ENCODE measurements at places on chromosomes 7 and 10.

DNA sequence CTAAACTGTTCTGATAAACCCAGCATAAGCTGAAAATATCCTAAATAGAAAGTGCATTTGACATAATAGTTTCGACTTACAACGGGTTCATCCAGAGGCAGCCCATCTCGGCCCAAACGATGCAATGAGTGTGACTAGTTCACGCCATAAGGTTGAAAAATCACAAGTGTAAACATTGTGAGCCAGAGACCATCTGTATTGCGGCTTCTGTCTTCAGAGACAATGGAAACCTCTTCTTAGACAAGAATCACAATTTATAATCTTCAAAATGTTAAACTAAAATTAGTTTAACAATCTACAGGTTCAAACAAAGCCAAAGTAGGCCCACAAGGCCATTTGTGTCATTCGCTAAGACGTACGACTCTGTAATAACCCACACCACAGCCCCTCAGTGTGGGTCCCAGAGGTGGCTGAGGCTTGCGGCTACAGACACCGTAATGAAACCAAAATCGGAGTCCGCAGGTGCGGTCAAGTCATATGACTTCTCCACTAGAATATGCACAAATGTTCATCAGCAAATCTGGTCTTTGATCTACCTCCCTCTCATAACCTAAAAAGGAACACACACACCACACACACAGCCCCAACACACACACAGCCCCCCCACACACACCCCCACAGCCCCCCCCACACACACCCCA is 81.8 kb downstream of the DIP2C start:
- no peak for DNase-seq

DNA sequence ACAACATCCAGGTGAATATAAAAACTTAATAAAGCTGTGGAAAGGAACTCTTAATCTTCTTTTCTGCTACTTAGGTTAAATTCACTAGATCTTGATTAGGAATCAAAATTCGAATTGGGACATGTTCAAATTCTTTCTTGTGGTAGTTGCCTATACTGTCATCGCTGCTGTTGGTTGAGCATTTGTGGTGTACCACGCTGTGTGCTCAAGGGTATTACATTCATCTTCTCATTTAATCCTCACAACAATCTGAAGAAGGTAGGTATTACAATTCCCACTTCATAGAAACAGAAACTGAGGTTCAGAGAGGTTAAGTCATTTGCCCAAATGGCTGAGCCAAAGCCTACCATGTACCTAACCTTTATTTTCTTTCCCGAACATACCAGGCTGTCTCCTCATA is 39.9 kb upstream of the CC2D2B start:
- no peak for DNase-seq

DNA sequence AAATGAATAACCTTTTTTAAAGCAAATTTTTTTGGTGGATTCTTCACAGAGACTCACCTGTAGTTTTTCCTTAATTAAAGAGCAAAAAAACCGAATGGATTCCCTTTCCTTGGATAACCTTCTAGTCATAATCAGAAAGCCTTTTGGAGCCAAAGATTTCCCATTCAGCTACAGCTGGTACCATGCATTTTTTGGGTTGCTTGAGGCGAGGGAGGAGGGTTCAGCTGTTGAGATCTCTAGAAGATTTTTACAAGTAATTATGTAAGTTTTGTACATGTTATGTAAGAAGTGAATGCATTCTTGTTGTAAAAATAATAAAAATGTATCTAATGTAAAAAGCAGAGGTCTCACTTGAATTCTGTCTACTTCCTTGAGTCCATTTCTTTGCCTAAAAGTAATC is 463.2 kb downstream of the SORCS3 start:
- no peak for DNase-seq

DNA sequence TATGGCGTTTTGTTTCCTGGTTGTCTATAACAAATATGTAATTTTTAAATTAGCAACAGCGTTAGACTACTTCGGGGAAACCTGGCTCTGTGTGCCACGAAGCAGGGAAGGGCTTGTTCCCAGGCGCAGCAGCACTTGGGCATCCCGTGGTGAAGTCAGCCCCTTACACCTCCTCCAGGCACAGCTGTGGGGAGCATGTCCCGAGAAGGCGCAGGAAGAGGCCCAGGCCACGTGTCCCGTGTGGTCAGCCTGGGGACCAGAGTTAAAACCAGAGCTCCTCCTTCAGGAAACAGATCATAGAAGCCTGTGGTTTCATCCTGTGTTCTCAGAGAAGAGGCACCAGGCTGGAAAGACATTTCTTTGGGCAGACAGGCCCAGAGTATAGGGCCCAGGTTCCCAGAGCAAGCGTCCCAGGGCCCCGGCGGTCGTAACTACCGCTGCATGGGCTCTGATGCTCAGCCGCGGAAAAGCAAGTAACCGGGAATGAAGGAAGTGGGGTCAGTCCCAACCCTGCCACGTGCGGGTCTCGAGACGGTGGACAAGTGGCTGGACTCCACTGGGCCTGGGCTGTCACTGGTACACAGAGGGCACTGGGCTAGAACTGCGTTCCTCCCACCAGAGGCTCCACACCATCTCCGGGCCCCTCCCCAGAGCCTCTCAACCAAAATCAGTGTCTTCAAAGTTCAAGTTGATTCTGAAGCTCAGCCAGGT is 7.1 kb downstream of the NUDT1 start:
- DNase-seq: no peak

DNA sequence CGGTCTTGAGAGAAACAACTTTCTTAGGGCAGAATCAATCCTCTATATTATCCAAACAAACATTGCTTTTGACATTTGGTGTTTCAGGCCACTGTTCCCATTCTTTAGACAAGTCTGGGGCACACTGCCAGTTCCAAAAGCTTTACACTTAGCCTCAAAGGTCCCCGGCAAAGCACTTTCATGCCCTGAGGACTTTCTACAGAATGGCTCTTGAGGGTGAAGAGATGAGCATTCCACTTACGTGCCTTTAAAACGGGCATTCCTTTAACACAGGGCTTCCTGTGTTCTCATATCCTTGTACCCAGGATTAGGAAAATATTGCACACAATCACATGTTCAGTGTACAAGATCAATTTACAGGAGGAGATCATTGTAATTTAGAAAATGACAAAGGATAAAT is 13.1 kb upstream of the TMEM213 start:
- no peak for DNase-seq

DNA sequence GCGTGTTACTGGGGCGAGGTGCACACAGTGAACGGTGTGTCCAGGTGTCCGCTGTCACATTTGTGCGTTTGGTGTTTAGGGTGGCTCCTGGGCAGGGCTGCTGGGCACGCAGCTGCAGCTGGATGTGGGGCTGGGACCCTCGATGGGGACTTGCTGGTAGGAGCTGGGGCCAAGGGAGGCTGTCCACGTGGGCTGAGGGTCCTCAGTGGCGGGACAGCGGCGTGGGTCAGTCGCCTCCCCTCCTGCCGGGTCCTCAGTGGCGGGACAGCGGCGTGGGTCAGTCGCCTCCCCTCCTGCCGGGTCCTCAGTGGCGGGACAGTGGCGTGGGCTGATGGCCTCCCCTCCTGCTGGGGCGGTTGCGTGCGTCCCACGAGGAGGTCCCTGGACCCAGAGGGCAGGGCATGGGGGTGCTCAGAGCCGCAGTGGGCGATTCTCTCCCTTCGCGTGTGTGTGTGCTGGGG is 68.5 kb downstream of the INPP5A start:
- no peak for DNase-seq

- DNase-seq: no peak
Observed at GRCh38 chr7:39458061-39458745, 108.0 kb upstream of the YAE1 start.

GRCh38 chr7:23022258-23022769 is 8.4 kb upstream of the HYCC1 start:
- no peak for DNase-seq

DNA sequence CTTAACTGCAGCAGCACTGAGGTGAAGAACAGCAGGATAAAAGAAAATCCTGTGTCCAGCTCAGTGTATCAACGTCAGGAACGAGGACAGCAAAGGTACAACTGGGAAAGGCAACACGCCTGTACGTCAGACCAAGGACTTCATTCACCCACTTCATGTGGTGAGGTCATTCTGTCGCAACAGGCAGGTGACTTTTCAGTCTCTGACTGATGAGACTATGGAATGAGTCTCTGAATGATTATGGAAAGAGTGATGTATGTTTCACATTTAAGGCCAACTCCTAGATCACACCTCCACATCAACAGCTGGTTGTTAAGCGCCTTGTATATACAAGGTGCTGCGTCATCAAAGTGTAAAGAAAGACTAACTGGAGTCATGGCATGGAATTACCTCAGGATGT is 297.6 kb upstream of the SP8 start:
- DNase-seq: no peak

DNA sequence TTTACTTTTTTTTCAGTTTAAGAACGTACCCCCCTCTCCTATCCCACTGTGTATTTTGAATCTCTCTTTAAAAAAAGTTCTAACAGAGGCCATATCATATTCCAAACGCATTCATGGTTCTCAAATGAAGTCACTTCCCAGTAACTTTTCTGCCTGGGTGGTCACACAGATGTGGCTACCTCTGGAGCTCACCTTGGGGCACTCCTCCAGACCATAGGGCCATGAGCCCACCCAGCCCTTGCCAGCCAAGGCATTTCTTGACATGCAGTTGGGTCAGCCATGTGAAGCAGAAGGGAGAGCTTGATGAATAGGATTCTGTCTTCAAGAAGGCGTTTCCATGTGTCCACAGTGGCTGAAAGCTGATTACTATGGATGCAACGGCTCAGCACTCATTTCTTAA is 239.3 kb downstream of the RAB11FIP2 start:
- no peak for DNase-seq

- no peak for DNase-seq
Observed at GRCh38 chr7:26515314-26515842, 223.7 kb downstream of the SNX10 start.

- no peak for DNase-seq
Observed at GRCh38 chr7:80736371-80737125, 98.1 kb downstream of the CD36 start.

DNA sequence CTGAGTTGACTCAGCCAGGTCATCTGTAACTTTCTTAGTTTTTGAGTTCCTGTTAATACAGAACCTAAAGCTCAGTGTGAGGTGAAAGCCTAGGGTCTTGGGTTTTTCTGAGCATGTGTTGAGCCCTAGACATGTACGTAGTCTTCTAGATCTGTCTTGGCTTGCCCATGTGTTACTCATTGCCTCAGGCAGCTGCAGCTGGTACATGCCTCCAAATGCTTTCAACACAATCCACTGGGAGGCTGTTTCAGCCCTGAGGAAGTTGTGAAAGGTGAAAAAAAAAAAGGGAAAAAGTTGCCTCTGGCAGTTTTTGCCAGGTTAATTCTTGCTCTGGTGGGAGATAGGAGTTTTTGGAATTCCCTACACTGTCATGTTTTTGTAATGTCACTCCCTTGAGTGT is 134.6 kb downstream of the RNF216 start:
- DNase-seq: no peak

GRCh38 chr7:40316176-40316575 is 181.4 kb downstream of the SUGCT start:
- no peak for DNase-seq

- no peak for DNase-seq
Observed at GRCh38 chr7:155941688-155942087, 129.4 kb upstream of the SHH start.

DNA sequence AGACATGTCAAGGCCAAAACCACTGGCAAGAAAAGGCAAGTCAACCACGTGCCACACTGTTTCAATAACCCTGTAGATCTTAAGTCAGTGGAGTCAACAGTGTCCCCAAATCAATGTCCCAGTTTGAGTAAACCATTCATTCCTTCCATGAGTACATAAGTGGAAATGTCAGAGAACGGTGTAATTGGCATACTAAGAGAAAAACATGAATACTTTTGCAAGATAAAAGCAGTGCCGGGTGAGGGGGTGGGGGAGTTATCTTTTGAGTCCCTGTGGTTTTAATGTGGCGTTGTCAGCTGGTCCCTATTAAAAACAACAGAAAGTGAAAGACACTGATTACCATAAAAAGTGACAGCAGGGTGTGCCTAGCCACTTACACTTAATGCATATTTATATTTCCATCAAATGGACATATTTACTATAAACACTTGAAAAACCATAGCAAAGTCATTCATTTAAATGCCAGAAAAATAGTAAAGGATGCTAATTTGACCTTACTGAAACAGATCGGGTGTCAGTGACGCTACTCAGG is 37.8 kb downstream of the RSU1 start:
- no peak for DNase-seq

DNA sequence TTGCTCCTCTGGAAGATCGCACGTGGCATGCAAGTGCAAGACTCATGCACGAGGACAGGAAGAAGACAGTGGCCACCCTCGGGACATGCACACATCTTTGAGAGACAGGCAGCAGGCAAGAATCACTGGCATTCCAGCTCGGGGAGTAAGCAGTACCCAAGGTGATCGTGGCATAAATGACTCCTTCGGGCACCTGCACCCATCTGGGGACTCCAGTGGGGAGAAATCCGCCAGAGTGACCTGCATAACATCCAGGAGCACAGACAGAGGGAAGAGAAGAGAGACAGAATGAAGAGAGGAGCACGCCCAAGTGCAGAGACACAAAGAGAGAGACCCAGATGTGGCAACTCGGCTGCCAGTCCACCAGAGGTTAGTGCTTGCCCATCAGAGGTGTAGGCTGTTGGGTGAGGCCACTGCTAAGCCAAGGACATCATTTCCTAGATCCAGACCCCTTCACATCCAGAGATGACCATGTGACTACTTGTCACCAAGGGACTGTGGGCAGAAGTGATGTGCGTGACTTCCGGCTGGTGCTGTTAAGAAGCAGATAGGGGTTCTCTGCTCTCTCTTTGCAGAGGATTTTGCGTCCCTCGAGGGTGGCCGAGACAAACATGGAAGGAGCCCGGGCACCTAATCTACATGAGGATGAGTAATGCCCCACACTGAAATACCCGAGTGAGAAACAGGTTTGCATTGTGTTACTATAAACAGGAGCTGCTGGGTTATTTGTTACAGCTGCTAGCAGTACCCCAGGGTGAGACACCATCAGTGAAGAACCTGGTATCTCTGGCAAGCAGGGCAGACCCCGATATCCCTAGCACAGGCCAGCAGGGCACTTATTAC is 80.6 kb downstream of the VWA2 start:
- DNase-seq: no peak

DNA sequence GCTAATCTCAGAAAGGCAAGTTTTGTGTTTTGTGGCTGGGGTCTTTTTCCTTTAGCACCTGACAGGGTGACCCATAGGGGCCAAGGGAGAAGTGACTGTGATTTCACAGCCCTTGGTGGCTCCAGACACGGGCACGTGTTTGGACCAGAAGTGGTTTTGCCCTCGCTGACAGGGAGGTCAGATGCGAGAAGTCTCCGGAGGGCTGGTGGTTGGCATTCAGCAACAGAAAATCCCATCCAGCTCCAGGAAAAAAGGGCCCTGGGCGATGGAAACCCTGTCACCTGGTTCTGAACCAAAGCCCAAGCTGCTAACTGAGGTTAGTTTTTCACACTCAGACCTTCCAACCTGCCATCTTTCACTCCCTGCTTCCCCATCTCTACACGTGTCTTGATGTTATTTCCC is 272.9 kb downstream of the TRIL start:
- no peak for DNase-seq

GRCh38 chr7:2725178-2726105 is 37.4 kb downstream of the AMZ1 start:
- DNase-seq: no peak
